ENCODE measurements at places on chromosomes 11 and 22.
A peak's percentile ranks its signal among the peaks of the same experiment; 100 is the strongest.

DNA sequence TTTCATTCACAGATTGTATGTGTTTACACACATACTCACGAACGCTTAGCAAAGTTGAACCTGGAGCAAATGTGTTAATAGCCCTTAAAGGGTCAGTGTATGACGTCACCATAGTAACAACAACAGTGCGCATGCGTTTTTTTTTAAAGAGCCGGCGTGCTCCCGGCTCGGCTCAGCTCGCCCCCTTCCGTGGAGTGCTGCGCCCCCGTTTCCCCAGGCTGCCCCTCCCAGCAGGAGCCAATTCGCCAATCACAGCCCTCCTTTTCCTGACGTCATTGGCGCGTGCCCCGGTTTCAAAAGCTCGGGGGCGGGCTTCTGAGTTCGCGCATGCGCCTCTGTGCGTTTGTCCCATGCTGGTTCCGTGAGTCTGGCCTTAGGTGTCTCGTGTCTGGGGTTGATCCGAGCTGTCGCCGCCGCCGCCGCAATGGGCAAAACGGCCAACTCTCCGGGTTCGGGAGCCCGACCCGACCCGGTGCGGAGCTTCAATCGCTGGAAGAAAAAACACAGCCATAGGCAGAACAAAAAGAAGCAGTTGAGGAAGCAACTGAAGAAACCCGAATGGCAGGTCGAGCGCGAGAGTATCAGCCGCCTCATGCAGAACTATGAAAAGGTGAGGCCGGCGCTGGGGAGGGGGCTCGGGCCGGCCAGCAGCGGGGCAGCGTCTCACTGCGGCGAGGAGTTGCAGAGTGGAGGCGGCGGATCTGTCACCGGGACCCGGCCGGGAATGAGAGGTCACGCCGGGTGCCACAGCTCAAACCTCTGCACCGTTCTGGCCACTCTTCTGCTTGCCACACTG, at the start of gene DDX10:
DDX10 (plus strand) TSS at position 340 of the 796 bp plus-strand sequence; CDS start at position 425, 85 bp downstream.
- DNase-seq, result peak; percentile 97

GRCh38 chr11:130689222-130689908, 226.9 kb downstream of the SNX19 start:
- DNase-seq, result no peak

DNA sequence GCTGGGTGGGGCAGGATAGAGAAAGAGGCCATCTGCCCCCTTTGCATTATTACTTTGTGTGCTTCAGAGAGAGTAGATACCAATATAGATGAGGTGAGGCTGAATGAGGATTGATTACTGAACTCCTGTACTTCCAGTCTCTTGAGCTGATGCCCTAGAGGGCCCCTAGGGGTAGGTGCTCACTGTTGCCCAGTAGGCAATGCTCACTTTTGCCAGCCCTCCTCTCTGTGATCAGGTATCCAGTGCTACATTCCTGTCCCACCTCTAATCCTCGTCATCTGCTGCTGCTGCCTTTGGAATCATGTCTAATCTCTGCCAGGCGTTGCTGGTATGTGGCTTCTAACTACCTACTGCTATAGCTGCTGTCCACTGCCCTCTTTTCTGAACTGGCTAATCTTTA, 57.2 kb downstream of the CCDC83 start:
- DNase-seq, result no peak

GRCh38 chr22:37328017-37328416, 45.7 kb downstream of the CYTH4 start:
- DNase-seq, result no peak

DNA sequence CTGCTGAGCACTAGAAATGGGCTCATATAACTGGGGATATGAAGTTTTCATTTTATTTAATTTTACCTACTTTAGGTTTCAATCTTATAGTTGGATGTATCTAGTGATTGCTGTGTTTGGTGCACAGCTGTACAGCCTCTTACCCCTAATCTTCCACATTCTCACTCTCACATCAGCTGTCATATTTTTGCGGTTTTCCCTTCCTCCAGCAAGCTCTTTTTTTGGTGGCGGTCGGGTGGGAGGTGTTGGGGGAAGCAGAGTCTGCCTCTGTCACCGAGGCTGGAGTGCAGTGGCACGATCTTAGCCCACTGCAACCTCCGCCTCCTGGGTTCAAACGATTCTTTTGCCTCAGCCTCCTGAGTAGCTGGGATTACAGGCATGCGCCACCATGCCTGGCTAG, 445.1 kb upstream of the ISX start:
- DNase-seq, result no peak

DNA sequence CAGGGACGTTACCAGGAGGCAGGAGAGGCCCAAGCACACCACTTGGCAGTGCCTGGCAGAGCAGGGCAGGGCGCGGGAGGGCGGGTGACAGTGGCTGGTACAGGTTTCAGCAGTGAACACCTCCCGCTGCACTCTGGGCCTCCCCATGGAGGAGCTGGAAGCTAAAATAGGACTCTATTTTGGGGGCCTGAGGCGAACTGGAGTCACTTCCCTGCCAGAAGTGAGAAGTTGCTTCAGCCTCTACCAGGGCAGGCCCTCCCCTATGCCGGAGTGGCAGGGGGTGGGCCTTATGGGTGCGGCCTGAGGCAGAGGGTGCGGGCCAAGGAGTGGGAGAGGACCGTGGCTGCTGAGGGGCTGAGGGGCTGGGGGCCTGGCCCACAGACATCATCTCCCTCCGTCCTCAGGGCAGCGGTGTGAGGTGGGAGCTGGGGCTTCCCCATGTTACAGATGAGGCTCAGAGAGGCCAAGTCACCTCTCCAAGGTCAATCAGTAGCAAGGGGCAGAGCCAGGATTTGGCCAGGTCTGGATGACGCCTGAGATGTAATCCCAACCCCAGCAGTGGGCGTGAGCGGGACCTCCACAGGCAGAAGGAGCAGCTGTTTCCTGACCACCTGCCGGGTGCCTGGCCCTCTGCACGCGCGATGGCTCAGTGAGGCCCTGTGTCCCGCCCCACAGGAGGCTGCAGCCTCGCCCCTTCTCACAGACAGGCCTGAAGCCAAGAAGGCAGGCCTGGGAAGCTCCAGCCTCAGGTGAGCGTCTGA, 39.3 kb downstream of the KCNJ4 start:
- DNase-seq, result no peak

DNA sequence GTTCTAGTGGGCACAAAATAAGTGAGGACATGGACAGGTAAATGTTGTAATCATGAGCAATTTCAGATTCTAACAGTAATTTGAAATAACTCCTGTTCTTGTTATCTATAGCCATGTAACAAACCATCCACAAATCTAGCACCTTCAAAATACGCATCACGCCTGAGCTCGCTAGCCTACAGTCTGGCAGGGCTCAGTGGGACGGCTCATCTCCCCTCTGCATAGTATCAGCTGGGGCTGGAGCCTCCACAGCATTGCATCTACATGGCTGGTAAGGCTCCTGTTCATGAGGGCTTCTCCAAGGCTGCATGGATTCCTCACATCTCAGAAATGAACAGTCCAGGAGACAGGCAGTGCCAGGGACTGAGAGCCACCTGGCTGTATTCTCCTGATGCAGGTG, 112.6 kb downstream of the KCNQ1 start:
- no peak for DNase-seq

DNA sequence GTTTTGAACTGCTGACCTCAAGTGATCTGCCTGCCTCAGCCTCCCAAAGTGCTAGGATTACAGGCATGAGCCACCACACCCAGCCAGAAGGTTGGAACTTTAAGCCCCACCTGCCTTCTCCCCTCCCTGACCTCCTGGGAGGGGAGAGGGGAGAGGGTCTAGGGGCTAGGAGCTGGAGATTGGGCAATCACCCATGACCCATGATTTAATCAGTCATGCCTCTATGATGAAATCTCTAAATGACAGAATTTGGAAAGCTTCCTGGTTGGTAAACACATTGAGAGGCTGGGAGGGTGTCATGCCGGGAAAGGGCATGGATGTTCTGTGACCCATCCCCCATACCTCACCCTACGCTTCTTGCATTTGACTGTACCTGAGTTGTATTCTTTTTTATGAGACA, 17.1 kb upstream of the TFIP11 start:
- DNase-seq, result no peak

DNA sequence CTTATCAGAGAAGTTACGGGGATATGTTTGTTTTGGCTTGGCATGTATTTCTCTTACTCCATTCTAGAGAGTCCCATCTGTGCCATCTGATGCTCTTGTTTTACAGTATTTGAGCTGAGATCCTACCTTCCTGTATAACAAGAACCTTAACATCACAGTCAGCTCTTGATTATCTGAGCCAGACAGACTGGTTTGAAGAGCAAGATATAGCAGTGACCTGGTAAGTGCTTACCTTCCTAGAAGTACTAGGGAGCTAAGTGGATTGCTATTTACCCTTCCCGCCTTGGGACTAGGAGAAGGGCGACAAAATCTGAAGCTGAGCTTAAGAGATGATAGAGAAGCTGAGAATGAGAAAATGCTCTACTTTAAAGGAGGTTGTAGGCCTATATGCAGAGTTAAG, 235.3 kb downstream of the CSNK2A3 start:
- DNase-seq, result no peak

DNA sequence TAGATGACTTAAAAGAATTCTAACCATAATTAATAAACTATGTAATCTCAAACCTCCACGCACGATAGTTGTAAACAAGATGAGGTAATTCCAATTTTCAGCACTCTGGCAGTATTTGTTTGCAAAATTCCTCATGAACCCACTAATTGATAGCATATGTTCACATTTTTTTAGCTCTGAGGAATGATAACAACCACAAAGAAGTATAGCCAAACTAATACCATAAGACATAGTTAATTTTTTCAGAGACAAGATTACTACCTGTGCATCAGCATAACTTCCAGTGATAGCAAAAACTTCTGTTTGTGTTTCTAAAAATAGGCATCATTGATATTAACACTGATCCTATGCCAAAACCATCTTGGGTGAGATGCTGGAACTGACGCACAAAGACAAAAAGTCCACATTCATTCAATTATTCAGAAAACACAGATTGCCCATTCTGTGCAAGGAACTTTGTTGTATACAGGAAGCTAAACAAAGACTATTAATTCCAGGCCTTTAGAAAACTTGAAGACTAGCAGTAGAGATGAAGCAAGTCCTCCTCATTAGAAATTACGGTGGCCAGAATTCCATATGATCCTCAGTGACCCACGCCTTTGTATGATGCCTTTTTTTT, 57.7 kb downstream of the PDGFD start:
- no peak for DNase-seq

DNA sequence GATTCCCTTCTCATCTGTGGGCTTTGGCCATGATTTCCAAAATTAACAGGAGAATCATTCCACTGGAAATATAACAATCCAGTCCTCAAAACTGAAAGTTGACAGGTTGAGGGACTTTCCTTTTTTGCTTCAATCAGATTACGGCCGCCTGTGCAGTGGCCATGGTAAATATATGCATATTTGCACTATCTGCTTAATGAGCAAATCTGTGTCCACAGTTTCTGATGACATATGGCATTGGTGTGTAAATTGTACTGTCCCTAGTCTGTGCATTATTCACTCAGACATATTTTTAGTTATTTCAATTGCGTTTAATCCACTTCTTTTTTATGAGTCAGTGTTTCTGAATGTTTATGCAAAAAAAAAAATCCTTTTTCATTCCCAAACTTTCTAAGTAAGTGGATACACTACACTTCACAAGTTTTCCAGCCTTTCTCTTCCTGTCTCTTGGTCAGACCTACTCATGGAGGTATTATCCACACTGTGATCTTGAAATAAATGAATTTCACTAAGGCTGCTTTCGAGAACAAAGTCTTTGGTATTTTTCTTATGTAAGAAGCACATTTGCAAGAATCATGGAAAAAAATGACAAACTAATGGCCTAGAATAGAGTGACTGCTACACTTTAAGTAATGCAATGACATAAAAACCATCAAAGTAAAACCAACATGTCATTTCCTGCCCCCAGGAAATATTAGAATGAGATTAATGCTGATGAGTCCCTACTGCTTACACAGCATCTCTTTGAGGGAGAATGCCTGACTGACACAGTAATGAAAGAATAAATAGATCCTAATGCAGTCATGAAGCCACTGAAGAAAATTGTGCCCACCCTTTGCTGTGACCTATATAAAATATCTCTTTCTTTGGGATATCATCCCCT, 76.4 kb upstream of the MTNR1B start:
- no peak for DNase-seq

DNA sequence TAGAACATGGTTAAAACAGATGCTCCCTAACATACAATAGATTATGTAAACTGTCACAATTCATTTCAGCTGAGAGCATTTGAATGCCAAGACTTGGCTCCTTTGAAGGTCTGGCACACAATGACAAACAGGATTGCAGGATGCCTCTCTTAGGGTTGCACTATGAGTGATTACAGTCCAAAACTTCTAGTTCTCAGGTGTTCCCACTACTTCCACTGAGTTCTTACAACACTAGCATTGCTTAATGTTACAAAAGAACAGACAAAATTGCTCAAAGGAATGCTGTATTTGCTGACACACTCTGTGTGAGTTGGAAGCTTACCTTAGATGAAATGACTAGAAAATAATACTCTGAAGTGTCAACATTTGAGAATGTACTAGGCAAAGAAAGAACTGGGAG, 2413.8 kb upstream of the RAG2 start:
- no peak for DNase-seq

DNA sequence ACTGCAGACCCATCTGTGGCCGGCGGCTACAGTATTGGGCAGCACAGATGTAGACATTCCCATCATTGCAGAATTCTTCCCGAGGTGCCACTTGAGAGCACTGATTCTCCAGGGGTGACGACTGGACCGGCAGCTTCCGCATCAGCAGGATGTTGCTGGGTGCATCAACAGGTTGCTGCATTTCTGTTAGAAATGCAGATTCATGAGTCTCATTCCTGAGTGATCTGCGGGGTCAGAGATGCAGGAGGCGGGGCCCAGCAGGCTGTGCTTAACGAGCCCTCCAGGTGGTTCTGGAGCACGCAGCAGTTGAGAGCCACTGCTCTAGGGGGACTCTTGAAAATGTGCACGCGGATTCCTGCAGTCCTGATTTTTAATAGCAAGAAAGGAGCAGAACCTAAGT, 321.8 kb downstream of the TBC1D22A start:
- DNase-seq, result no peak

DNA sequence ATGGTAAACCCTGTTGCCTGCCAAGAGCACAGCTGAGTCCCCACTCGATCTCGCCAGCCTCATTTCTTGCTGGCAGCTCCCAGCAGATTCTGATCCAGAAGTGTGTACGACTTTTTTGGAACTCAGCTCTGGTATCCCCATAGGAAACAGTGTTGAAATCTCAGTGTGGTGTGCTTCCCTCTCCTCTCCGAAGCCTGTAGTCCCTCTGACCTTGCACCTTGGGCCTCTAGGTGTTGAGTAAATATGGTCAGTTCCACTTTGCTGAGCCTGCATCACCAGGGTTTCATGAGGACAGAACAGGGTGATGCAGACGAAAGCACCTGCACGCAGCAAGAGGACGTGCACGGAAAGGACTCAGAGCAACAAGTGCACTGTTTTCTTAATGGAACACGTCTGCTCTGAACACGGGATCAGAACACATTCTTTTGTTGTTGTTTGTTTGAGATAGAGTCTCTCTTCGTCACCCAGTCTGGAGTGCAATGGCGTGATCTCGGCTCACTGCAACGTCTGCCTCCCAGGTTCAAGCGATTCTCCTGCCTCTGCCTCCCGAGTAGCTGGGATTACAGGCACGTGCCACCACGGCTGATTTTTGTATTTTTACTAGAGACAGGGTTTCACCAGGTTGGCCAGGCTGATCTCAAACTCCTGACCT, 3.8 kb upstream of the CPT1A start:
- no peak for DNase-seq

All from stimulated activated CD8-positive, alpha-beta memory T cell treated with anti-CD3 and anti-CD28 coated beads, Interleukin-2, amount 100 ng/mL, for 1 hour (primary cell).